ENCODE measurements at places on chromosomes 13 and 19. TPM values are rescaled to one million over a fixed set of nuclear protein-coding genes. Genes with fewer than 3 reads are reported as not detected.

IL4I1 gene
- 1.2 TPM for total RNA-seq

LGALS7B gene
- total RNA-seq, result not detected

DIAPH3 gene
- 6.7 TPM for total RNA-seq

KLK13 gene
- total RNA-seq, result 0.09 TPM

JAK3 gene
- 0.23 TPM for total RNA-seq

PRTN3 gene
- total RNA-seq, result 0.27 TPM

ACP7 gene
- 0.12 TPM for total RNA-seq

IZUMO1 gene
- not detected for total RNA-seq

FAM216B gene
- not detected for total RNA-seq

PSG2 gene
- total RNA-seq, result not detected

LMTK3 gene
- 5.1 TPM for total RNA-seq

FUT3 gene
- 0.06 TPM for total RNA-seq
